ENCODE measurements at places on chromosomes 1 and 21.

DNA sequence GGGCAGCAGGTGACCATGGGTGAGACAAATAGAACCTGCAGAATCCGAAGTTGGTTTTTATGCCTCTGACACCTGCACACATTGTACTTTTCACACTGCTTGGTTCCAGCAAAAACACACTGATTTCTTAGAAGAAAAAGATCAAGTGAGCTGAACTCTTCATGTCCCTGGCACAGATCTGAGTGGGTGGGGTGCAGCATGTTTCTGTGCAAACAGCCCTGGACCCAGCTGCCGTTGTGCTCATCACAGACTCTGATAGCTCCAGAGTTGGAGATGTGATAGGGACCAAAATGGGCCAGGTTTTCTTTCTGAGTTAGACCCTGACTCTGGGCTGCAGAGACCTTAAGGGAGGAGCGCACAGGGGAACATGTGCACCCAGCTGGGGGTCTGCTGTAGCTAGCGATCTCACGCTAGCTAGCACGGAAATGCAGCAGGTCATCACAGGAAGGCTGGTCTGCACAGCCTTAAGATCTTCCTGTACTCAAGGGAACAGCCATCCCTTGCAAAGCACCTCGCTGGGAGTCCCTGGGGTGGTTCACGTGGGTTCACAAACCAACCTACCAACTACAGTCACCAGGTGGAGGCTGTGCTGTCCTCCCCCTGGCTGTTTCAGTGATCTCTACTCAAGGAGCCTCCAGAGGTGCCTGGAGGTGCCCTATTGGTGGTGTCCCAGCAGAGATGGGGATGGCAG, 291.1 kb downstream of the PTPRU start:
- DNase-seq, result no peak

DNA sequence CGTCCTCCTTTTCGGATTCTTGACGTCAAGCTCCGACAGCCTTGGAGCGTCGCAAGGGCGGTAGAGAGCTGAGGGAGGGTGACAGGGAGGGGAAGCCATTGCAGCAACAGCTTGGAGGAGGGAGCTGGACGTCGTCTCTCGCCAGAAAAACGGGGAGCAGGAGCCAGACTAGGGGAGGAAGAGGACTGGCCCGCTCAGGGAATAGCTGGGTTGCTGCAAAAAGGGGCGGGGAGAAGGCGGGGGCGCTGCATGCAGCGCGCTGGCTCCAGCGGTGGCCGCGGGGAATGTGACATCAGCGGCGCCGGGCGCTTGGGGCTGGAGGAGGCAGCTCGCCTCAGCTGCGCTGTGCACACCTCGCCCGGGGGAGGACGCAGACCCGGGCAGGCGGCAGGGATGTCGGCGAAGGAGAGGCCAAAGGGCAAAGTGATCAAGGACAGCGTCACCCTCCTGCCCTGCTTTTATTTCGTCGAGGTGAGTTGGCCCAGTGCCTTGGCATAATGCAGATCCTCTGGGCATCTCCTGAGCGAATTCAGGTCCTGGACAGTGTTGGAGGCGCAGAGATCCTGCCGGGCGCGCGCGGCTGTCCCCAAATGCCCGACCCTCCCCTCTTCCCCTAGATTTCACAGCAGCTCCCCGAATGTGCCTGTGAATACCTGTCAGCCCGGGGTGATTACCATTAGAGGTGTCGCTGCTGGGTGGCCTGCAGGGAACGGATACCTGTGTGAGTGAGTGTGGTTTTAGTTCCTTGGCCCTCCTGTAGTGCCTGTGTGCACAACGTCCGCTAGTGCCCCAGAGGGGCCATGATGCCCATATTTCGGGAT, at the start of gene PLPPR4:
Gene PLPPR4 (plus strand): TSS at position 292 of the 821 bp plus-strand sequence. CDS start 102 bp downstream, at position 394.
- DNase-seq, result no peak

GRCh38 chr1:17531682-17532487, 7.6 kb upstream of the ARHGEF10L start:
- DNase-seq, result no peak

DNA sequence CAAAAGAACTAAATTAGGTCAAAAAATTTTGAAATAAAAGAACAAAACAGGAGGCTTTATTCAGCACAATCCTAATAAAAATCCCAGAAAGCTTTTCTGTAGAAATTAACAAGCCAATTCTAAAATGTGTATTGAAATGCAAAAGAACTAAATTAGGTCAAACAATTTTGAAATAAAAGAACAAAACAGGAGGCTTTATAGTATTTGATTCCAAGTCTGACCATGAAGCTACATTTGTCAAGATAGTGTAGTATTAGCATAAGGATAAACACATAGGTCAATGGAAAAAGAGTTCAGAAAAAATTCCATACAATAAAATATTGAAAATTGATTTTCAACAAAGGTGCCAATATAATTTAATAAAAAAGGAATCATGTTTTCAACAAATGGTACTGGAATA, 10.8 kb downstream of the LRRC40 start:
- DNase-seq, result no peak
